ENCODE measurements at places on chromosomes 11 and 22.

GRCh38 chr11:73949246-73949645 lies 1.6 kb upstream of the DNAJB13 start:
- DNase-seq: no peak

DNA sequence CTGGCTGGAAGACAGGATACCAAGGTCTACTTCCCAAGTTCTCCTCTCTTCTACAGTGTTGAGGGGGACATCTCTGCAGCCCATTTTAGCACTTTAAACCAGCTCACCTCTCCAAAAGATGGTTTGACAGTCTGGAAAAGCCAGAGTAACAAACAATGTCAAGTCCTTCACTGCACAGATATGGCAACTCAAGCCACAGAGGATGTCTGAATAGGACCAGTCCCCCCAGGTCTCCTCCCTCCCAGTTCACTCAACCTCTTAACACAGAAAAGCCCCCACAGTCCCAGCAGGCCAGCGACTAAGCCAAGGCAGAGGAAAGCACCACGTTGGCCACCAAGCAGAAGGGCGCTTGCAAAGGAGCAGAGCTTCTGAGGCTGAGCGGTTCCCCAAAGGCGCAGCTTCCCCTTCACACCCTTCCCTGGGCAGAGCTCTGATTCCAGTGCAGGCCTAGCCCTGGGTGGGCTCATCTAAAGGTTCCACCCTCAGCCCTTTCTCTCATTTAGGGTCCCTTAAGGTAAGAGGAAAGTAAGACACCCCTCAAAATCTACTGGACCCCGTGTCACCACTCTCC lies 62.7 kb downstream of the PAK1 start:
- no peak for DNase-seq

- DNase-seq: no peak
Observed at GRCh38 chr22:47474895-47475294, 712.4 kb downstream of the TBC1D22A start.

DNA sequence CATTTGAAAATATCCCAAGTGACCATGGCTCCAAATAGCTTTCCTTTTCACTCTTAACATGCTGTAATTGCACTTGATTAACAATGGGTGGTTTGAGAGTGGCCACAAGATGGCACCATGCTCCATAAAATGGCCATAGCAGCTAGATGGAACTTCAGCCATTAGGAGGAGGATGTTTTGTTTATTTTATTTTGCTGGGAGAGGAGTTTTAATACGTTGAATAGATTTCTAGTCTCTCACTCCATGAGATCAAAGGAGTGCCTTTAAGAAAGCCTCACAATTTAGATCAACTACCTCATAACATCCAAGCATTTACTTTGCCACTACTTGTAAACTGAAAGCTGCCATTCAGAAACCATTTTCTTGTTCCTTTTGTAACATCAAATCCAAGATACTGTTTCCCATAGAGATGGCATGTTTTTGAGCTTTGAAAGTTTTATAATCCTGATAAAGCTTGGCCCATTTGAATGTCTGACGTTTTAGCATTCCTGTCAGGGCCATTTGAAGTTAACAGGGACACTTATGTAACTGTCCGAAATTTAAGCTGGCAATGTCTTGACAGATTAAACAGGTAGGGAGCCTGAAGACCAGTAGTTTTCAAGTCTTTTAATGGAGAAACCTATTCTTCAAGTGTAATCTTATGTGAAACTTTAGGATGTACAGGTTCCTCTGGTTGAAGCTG lies 4.7 kb downstream of the FEN1 start:
- DNase-seq: peak; percentile 77

GRCh38 chr11:34407121-34407813 lies 31.5 kb upstream of the CAT start:
- DNase-seq: no peak

GRCh38 chr22:20765938-20766337 lies 8.0 kb upstream of the SERPIND1 start:
- DNase-seq: no peak

GRCh38 chr22:31124290-31124689 lies 1.5 kb downstream of the INPP5J start:
- DNase-seq: no peak

DNA sequence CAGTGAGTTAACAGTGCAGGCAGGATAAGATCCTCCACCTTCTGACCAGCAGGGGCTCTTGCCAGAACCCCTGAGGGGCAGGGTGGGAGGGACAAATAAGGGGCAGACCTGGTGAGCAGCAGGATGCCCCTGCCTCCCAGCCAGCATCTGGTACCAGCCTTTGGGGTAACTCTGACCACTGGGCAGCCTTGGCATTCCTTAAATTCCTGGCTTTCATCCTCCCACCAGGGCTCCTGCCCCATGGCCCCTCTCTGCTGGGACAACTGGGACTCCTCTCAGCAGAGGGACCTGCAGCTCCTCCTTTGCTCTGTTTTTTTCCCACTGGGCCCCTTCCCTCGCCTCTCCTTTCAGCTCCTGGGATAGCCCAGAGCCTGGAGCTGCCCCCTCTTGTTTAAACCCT lies 98.0 kb upstream of the CD82 start:
- no peak for DNase-seq

GRCh38 chr11:96037405-96037949 lies 113.6 kb upstream of the MTMR2 start:
- no peak for DNase-seq

DNA sequence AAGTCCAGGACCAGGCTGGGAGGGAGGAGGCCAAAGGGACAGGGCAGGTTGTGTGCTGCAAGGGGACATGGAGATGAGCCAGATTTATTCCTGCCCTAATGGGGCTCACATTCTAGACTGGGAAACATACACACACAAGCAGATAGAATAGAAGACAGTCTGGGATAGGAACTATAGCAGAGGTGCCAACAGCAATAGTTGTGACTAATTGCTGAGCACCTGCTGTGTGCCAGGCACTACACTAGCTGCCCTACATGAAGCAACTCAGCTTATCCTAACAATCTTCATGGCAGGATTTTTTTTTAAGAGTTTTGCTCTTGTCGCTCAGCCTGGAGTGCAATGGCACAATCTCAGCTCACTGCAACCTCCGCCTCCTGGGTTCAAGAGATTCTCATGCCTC lies 11.4 kb downstream of the MOGAT2 start:
- DNase-seq: no peak

DNA sequence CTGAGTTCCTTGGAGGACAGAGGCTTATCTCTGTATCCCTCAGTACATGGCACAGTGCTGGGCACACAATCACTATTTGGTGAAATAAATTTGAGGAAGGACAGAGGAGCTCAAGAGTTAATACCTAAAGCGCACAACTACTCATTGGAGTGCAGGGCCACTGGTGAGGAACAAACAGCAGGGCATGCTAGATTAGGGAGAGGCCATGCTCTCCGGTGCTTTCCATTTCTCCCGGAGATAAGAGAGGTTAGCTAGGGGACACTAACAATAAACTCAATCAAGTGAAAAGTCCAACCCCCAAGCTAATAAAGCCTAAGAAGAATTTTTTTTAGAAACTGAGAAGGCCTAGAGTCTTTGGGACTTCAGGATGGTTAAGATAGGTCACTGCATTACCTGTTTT lies 29.1 kb downstream of the NFRKB start:
- no peak for DNase-seq

GRCh38 chr11:85673393-85673792 lies 8.5 kb upstream of the CREBZF start:
- DNase-seq: no peak

- DNase-seq: no peak
Observed at GRCh38 chr22:25827415-25827814, 85.4 kb downstream of the MYO18B start.

DNA sequence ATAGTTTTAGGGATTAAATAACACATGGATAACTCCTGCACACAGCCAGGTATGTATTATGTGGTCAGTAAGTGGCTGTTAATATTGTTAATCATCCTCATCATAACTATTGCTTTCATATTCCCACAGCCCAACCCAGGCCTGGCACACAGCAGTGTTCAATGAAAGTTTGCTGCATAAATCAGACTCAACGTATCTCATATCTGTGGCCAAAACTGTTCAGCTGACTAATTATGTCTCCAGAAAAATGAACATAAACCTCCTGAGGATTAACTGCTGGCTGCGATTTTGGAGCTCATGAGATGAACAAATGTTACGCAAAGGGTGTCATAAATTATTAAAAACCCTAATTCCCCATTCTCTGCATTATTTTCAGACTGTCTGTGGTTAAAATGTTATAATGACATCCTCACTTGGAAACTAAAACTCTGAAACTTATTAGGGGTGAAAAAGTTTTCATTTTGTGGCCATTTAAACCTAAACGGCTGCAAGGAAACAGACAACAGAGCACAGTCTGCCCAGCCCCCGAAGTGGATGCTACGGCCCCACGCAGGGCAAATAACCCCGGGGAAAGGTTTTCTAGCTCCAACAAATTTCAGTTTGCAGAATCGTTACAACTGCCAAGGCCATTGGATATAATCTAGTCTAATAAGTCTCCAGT lies 17.3 kb downstream of the ABCC8 start:
- DNase-seq: no peak

GRCh38 chr11:134365011-134365925 lies 33.5 kb downstream of the GLB1L2 start:
- DNase-seq: no peak

- DNase-seq: no peak
Observed at GRCh38 chr11:27921472-27921871, 186.5 kb downstream of the KIF18A start.

- peak; percentile 2 for DNase-seq
Observed at GRCh38 chr11:107741044-107741823, 29.4 kb upstream of the SLN start.

DNA sequence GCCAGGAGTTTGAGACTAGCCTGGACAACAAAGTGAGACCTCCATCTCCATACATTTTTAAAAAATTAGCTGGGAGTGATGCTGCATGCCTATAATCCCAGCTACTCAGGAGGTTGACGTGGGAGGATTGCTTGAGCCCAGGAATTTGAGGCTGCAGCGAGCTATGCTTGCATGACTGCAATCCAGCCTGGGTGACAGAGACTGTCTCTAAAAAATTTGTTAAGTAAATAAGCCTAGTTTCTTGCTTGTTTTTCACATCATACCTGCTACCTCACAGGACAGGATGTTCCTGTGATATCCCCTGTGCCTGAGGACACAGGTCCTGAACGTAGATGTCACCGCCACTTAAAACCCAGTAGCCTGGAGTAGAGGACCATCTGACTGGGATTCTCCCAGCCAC lies 348.6 kb downstream of the MN1 start:
- no peak for DNase-seq

DNA sequence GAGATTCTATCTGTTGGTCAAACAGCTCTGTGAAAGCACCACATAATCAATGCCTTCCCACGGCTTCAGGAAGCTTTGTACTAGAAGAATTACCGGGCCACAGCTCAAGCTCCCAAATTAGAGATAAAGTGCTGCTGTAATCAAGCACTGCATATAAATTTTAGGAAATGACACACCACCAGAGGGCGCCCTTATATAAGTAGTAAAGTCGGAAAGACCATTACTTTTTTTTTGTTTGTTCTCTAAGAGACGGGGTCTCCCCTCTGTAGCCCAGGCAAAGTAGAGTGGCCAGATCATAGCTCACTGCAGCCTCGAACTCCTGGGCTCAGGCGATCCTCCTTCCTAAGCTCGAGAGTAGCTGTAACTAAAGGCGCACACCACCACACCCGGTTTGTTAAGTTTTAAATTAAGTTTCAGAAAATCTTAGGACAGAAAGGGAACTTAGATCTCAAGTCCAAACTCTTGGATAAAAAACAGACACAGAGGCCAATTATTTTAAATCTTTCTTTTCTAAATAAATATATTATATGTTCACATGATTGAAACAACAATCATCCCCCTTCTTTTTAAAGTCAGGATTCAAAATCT lies 32.6 kb downstream of the PRCP start:
- DNase-seq: peak; percentile 80

- no peak for DNase-seq
Observed at GRCh38 chr11:91299980-91300379, 924.6 kb upstream of the FAT3 start.

- DNase-seq: no peak
Observed at GRCh38 chr22:27639248-27640086, 162.1 kb downstream of the MN1 start.

DNA sequence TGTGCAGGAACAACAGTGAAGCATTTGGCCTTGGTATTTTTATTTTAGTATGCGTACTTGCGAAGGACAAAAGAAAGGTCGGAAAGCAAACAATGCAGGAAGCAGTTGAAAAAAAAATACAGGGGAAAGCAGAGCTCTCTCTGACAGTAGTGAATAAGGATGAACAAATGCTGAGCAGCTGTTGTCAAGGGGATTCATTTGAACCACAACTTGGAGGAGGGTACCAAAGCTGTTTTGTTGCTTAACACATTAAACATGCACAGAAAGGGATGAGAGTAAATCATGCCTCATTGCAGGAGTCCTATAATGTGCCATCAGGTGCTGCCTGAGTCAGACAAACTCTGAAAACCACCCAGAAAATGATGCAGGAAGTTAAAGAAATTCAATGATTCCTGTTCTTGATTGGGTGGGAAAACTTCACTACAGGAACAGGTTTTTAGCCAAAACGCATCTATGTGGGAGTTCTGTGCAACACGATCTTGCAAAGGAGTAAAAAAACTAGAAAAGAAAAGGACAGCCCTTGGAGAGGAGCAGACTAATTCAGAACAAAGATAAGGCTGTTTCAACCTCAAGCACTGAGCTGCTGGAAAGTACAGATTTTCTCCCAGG lies 2113.5 kb downstream of the LRRC4C start:
- DNase-seq: no peak

DNA sequence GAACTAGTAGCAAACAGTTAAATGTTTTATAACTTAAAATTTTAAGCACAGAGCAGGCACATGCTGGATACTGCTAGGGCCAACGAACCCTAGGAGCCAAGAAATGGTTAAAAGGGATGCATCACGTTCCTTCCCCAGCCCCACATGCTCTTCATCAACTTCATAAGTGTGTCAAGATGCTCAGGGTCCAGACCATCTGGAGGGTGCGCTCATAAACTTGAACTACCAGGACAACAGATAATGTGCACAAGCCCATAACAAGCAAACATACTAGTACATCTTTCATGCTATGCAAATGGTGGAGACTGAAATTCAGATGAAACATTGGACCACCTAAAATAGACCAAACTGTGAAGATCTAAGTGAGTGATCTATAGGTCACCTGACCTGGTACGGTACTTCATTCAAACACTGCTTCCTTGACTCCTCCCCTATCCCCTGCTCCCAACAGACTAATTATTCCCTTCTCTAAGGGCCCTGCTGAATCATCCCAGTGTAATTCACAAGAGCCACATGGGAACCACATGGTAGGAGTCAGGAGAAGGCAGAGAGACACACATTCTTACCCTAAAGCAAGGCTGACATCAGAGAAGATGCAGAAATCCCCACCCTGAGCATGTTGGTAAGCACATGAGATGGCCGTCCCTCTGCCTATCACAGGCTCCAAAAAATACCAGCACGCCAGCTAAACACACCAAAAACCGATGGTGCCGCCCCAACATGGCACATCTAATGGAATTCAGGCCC lies 83.9 kb downstream of the ETS1 start:
- no peak for DNase-seq

- no peak for DNase-seq
Observed at GRCh38 chr11:119192111-119192510, 6.8 kb downstream of the NHERF4 start.
